ENCODE measurements at places on chromosomes 5 and 9.
A peak's percentile ranks its signal among the peaks of the same experiment; 100 is the strongest.

GRCh38 chr9:70539526-70539925 lies 125.1 kb upstream of the KLF9 start:
- DNase-seq, result no peak

DNA sequence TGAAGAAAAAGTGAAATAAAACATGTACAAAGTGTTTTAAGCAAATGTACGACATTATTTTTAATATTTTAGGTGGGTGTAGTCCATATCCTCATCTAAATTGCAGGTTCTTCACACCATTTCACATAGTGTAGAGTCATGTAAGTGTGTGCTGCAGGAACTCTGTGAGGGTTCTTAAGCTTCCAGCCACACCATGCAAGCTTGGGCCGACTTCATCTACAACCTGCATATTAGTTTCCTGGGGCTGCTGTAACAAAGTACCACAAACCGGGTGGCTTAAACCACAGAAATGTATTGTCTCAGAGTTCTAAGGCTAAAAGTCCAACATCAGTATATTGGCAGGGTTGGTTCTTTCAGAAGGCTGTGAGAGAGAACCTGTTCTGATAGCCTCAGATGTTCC lies 10.2 kb downstream of the PAM start:
- DNase-seq, result no peak

- DNase-seq, result no peak
These were observed 50.7 kb upstream of the SHB start for GRCh38 chr9:38119560-38120236.

GRCh38 chr5:158725297-158725851 lies 374.3 kb downstream of the EBF1 start:
- DNase-seq, result no peak

GRCh38 chr5:113909782-113910181 lies 396.3 kb downstream of the YTHDC2 start:
- DNase-seq, result no peak

- DNase-seq, result no peak
These were observed 875 bp downstream of the TPM2 start for GRCh38 chr9:35688558-35689541.

DNA sequence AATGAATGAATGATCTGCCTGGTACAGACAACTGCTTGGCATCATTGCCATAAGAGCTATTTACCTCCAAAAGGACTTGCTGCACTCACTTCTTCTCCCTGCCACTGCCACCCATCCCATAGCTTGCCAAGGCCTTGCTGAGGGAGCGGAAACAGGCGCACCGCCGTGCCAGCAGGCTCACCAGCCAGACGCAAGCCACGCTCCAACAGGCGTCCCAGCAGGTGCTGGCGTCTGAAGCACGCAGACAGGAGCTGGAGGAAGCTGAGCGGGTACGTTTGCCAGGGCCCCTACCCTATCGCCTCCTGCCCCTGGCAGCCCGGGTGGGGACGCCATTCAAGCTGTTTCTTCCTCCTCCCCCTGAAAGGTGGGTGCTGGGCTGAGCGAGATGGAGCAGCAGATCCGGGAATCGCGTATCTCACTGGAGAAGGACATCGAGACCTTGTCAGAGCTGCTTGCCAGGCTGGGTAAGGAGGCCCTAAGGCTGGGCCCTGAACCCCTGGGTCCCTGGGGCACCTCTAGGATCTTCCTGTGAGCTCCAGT lies 8.9 kb upstream of the AIF1L start:
- DNase-seq, result no peak

DNA sequence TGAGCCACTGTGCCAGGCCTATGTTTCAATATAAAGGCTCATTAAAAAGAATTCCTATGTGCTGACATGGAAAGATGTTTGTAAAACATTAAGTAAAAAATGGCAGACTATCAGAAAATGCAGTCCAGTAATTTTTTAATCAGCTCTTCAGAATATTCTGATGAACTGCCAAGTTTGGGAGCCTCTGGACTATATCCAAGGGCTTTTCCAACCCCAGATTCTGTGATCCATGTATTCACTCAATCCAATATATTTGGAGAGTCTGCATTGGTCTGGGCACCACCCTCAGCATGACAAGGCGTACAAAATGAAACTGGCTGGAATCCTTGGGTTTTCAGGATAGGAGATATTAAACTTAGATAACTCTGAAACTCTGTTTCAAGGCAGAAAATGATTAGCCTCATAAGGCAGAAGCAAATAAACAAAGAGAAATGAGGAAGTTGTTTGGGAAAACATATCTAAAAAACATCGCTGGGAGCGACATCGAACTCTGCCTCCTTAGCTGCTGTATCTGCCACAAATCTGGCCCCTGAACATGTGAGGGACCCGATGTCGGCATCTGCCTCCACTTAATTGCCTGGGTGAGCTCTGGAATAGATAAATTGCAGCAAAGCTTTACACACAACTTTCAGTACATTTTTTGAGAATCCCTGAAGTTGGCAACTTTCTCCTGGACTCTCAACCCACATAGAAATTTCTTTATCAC lies 14.4 kb downstream of the PDE6A start:
- DNase-seq, result no peak

DNA sequence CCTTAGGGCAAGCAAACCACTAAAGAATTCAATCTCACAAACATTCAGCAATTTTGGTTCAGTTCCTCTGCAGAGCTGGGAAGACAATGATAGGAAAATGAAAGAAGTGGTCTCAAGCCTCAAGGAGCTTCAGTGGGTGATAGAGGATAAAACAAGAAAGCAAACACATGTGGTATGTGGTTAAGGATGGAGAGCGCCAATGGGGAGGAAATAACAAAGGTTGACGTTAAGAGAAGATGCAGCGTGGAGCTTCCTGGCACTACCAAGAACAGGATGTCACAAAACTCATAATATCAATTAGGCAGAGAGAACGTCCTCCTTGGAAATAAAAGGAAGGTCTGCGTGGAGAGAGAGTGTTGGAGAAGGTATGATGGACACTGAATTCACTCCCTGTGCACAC lies 411.4 kb upstream of the DAP start:
- no peak for DNase-seq

DNA sequence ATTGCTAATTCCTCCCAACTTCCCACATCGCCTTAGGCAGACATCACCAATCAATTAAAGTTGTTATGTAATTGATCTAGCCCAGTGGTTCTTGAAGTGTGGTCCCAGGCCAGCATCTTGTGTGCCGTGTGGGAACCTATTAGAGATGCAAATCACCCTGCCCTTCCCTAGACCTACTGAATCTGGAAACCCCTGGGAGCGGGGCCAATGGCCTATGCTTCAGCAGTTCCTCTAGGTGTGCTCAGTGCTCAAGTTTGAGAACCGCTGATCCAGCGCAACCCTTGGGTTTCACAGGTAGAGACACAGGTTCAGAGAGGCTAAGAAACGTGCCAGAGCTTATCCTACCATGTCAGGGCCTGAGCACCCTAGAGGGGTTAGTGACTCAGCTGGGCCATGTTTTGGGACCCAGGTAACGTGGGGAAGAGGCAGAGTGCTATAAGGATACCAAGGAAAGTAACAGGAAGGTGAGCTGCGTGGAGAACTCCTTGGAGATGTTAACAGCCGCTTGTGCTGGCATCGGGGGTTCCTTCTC lies 4.4 kb downstream of the SLC34A1 start:
- no peak for DNase-seq

- no peak for DNase-seq
These were observed 19.0 kb downstream of the NAA35 start for GRCh38 chr9:85959955-85960354.

- DNase-seq, result peak; percentile 80
These were observed 8.8 kb upstream of the TENT4A start for GRCh38 chr5:6704361-6704851.

DNA sequence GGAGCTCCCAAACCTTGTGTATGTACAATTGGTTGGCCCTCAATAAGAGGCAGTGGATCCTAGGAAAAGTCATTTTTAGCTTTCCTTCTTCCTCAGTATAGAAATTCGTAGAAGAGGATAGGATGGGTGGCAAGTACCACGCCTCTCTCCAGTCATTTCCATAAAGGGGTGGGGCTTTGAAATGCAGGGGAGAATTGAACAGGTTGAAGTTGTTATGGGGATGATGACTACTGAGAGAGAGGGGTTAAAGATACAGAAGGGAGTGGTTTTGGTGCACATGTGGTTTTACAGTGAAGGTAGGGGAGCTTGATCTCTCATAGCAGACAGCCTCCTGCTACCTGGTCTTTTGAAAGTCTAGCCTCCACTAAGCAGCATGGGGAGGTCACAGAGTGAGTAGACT lies 54.4 kb upstream of the FAM120AOS start:
- no peak for DNase-seq

DNA sequence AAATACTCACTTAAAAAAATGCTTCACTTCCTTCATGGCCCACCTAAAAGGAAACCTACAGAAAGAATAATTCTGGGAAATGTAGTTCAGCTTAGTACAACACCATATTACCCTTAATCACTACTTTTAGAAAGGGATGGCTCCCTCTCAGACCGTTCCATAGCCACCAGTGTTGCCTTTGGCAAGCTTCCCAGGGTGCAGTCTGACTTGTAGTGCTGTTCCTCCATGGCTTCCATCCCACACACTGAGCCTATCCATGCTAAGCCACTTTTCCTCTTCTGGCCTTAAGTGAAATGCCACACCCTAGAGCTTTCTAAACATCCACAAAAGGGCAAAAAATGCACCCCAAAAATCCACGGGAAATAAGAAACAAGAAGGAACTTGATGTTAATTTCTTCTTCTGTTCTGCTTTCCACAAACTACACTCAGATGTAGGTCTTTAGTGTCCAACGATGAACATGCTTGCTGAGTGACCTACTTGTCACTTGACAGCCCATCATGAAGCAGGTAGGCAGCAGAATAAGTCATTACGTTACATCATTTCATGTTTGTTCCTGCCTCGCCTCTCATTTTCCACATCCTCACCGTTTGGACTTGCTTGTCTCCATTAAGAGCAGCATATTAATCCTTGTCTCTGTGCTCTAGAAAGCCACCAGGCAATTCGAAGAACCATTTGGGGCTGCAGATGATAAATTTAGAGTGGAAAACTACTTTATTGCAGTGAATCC lies 391.1 kb upstream of the GRAMD2B start:
- no peak for DNase-seq

DNA sequence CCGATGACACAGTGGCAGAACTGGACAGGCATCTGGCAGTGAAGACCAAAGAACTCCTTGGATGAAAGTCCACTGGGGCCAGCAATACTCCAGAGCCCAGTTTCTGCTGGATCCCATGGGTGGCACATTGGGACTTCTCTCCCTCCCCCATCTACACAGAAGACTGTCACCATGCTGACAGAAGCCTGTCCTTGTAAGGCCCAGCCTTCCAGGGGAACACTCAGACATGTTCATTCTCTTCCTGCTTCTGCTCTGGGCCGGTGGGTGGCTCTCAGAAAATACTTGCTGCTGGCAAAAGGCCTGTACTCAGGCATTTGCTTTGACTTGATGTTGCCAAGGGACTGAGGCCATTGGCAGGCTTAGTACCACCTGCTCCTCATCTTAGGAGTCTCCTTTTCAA lies 48.3 kb upstream of the PTGS1 start:
- no peak for DNase-seq

- DNase-seq, result no peak
These were observed 213.0 kb downstream of the CRB2 start for GRCh38 chr9:123568691-123569688.

- no peak for DNase-seq
These were observed 263.6 kb upstream of the PTGER4 start for GRCh38 chr5:40416098-40416497.

DNA sequence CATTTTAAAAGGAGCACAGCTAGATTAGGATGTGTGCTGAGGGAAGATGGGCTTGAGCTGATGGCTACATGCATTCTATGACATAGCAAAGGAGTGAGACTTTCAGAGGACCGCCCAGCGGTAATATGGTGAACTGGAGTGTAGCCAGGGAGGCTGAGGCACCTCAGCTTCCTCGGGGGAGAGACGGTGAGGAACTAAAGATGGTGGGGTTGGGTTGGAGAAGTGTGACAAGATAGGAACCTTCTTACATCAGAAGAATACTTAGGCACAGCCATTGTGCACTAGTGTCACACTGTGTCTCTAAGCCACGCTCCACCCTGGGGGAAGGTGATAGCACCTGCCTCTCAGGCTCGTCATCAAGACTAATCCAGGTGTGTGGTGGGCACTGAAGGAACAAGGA lies 118.0 kb upstream of the IRX2 start:
- DNase-seq, result no peak

GRCh38 chr5:14696057-14696456 lies 31.5 kb downstream of the OTULIN start:
- no peak for DNase-seq

- DNase-seq, result no peak
These were observed 12.3 kb upstream of the SKP1 start for GRCh38 chr5:134189031-134189430.

- no peak for DNase-seq
These were observed 159.4 kb downstream of the MYO10 start for GRCh38 chr5:16776611-16777251.

- DNase-seq, result no peak
These were observed 125.6 kb downstream of the RAB3C start for GRCh38 chr5:58708456-58708855.

DNA sequence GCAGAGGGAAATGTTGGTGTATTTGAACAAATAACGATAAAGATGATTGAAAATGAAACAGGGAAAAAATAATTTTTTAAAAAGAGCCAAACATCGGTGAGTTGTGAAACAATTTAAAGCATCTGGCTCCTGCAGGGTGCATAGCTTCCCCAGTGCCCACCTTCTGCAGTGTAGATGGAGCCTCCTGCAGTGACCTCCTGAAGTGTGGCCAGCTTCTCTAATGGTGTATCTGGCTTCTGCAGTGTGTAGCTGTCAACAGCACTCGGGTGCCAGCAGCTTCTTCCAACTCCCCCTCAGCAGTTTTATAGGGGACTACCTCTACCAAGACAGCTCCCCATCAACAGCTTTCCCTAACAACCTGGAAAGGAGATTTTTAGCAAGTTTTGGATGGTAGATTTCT lies 279.4 kb upstream of the SEMA6A start:
- no peak for DNase-seq

DNA sequence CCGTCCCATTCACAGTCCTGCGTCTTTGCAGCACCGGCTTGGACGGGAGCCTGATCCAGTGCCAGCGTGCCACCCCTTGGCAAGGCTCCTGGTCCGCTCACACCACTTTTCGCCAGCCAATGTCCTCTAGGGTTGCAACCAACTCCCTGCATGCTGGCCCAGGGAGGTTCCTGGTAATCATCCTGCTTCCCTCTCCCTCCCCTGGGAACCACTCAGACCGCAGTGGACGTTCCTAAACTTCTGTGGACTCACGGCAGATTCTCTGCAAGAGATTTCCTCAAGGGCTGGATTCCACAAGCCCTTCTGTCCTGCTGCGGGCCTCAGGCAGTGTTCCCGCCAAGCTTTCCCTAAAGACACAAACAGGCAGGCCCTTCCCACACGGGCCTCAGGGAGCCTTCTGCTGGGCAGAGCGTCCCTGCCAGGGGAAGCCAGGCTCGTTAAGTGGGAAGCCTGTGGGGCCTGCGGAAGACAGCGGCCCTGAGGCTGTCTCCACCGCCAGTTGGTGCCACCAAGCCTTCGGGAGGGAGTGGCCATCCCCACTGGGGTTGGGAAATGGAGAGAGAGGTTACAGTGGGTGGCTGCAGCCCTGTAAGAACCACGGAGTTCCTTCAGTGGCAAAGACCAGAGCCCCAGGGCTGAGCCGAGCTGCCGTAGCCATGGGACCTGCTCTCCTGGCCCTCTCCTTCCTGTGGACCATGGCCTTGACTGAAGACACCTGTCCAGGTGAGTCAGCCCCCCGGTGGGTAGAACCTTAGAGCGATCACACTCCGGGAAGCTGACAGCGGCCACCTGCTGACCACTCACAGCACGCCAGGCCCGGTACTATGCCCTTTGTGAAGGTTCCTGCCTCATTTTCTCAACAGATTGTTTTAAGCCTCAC lies 16.4 kb upstream of the FCN2 start:
- DNase-seq, result no peak

GRCh38 chr5:142881076-142881783 lies 111.1 kb downstream of the ARHGAP26 start:
- DNase-seq, result no peak
